ENCODE measurements at places on chromosomes 11 and 22.
A peak's percentile ranks its signal among the peaks of the same experiment; 100 is the strongest.

DNA sequence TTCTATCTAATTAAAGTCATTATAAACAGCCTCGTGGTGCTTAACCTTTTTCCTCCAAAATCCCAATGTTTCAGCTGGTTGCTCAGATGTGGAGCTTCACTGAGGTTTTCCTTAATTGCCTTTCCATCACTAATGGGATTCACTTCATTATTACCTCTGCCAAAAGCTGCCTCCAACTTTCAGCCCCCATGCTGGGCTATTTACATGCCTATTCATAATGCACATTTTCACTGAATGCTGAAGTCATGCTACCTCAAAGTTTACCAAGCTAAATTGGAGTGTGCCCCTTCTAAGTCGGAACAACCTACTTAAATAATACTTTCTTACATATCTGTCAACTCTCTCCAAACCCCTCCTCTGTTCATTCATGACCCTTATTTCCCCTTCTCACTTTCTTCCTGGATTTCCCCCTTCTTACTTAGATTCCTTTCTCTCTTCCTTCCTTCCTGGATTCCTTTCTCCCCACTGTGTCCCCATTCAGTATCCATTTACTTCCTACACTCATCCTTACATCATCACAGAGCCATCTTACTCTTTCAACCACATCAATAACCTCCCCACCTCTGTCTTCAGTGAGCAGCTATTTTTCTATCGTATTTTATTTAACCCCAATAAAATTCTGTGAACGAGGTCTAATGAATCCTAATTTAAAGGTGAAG is 887.3 kb upstream of the TENM4 start:
- DNase-seq: no peak

DNA sequence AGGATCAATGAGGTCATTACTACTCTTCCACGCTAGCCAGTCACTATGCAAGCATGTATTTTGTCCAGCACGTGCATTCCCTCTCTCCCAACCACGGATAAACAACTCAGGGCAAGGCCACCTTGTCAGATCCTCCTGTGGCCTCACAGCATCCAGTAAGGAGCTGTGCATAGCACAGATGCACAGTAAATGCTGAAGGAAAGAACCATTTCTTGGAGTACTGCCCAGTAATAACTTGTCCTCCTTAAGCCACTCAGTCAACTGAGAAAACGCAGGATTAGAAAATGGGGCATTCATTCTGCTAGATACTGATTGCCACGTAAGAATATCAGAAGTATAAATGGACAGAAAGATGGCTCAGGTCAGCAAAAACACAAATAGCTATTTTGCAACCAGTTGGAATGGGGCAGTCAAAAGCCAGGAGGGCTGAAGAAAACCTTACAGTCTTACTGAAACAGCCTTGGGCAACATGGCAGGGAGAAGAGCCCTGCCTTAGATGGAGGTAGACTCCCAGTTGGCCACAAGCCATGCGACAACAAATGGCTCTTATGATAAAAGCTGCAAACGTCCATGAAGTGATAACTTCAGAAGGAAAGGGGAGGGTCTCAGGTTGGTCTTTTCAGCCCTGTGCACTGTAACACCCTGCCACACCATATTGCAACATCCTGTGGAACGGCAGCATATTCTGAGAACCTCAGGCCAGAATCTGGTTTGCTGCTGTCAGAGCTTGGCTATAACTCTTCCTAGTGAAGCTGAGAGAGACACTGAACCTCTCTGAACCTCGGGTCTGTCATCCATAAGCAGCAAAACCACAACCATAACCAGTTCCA is 23.0 kb downstream of the PC start:
- peak; percentile 49 for DNase-seq

GRCh38 chr11:70470127-70470526 is 71.8 kb downstream of the CTTN start:
- no peak for DNase-seq

DNA sequence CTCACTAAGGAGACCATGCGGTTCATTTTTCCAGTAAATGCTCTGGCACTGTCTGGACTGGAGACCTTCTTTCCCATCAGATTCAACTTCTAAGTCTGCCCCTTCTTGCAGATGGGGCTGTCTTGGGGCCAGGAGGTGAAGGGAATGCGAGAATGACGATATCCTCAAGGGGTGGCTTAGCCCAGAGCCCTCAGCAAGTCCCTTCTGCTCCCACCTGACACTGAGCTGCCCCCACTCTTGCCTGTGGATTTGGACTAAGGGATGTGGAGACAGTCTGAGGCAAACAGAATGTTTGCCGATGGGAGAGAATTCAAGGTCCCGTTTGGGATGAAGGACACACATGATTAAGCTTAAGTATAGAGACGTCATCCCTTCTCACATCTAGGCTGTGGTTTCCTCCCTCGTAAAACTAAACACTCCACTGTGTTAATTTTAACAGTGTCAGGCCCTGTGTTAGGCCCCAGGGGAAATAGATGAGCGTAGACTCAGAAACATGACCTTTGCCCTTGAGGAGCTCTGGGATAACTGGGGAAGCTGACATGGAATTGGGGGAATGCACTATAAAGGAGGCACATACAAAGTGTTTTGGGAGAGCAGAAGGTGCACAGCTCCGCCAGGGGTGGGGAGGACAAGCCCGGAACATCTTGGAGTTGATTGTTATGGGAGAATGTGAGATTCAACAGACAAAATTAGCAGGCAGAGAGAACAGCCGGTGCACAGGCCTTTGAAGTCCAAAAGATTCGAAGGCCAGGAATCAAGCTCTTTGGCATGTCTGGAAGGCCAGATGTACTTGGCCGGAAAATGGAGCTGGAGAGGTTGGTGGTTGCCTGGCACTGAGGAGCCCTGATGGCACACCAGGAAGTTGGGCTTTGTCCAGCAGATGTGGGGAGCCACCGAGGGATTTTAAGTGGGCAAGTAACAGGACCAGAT is 71.6 kb downstream of the ST3GAL4 start:
- no peak for DNase-seq

- no peak for DNase-seq
Observed at GRCh38 chr22:42283278-42284201, 13.1 kb upstream of the TCF20 start.

DNA sequence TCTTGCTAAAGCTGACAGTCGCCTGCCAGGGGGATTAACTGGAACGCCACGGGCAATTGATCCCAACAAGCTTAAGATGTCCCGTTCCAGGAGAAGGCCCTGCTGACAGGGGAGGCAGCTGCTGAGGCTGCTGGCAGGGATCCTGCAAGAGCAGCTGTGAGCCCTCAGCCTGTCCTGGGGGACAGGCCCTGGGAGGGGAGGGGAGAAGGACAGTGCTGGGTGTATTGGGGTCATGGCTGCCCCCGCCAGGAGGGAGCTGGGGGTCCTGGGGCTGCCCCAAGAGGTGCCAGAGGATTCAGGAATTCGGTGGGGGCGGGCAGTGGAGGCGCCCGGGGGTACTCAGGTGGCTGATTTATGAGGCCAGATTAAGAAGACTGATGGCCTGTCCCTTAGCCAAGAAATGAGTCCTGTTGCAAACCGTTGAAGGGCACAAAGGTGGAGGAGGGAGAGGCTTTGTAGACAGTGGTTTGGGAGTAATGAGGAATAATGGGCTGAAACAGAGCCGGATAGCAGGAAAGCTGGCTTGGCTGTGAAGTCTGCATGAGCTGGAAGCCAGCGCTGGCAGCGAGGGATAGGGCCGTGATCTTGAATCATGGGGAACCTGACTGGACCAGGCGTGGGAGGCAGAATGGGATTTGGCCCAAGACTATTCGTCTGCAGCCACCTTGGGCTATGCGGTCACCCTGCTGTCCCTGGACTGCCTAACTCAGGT is 133.5 kb downstream of the CACNA1I start:
- DNase-seq: no peak

- DNase-seq: no peak
Observed at GRCh38 chr11:73298233-73298632, 9.8 kb upstream of the ARHGEF17 start.

DNA sequence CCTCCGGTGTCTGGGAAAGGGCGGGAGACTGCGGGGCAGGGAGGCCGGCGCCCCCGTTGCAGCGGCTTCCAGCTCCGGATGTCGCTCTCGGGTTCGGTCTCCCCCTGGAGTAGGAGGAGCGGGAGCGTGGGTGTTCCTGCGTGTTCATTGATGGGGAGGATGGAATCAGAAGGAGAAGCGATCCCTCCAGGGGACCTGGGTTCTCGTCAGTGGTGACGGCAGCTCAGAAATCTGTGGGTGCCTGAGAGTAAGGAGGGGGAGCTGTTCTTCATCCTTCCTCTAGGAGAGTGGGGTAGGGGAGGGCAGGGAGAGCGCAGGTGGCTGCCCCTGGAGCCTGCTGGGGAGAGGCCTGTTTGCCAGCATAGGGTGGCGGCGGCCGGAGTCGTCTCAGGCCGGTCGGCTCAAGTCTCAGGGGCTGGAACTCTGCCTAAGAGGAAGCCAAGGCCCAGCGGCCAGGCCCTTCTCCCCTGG is 1.1 kb downstream of the UBASH3B start:
- no peak for DNase-seq

DNA sequence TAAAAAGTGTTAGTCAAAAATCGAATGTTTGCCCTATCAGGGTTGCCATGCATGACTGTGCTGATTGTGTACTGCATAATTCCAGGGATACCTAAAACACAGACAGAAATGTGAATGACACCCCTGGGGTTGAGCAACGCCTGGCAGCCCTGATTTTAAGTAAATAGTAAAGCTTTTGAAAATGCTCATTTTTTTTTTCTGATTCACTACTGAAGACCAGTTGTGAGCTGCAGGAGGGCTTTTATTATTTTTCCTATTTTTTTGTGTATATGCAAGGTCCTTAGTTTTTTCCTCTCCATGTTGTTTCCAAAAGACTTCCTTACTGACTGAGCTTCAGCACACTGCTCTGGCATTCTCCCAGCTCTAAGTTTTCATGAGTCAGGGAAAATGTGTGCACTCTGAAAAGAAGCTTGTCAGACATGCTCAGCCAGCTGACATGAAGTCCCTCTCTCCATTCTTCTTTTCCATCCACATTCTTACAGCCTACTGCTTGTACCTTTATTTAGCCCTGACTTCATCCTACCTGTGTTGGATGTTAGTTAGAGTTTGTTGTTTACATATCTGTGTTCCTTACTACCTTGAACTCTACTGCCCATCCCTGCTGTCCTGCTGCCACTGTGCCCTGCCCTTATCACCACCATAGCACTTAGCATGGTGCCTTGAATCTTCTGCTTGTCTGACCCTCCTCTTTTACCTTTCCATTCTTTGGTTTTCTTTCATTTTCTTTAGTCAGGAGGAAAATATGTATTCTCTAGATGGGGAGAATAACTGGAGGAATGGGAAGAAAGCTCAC is 79.5 kb downstream of the HORMAD2 start:
- DNase-seq: peak; percentile 17

- no peak for DNase-seq
Observed at GRCh38 chr22:42068291-42068690, 2.3 kb downstream of the NAGA start.

DNA sequence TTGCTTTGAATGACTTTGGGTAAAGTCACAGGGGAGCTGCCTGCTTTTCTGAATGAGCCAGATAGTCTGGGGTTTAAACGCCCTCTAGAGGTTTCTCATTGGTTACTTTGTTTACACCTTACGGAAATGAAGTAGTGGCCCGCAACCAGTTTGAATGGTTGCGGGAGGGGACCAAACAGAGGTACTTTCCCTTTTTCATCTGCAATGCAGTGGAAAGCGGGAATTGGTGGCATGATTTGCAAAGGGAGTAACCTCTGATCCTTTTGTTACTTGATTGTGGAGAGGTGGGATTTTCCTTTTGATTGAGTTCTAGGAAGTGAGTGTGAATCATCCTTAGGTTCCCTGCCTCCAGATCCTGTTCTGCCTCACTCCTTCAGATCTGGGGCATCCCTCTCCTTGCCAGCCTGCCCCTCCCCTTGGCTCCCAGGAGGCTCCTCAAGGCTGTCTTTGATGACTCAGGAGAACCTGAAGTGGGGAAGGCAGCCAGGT is 15.9 kb upstream of the GLYATL1 start:
- no peak for DNase-seq

DNA sequence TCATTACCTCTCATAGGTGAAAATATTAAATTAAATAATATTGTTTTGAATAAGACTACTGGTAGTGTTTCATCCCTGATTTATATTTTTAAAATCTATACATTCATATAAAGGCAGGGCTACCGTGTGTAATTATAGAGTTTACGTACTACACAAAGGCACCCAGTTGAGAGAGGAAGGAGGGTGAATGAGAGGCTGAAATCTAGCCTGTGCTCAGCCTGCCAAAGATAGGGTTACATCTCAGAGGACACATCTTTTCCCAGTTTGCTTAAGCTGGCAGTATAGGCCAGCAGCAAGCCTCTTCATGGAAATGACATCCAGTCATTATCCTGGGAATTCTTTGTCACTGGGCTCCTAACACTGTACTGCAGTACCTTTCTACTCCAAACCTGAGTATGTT is 7.5 kb upstream of the B3GNT6 start:
- no peak for DNase-seq

GRCh38 chr11:101428918-101429317 is 154.9 kb downstream of the TRPC6 start:
- DNase-seq: no peak

DNA sequence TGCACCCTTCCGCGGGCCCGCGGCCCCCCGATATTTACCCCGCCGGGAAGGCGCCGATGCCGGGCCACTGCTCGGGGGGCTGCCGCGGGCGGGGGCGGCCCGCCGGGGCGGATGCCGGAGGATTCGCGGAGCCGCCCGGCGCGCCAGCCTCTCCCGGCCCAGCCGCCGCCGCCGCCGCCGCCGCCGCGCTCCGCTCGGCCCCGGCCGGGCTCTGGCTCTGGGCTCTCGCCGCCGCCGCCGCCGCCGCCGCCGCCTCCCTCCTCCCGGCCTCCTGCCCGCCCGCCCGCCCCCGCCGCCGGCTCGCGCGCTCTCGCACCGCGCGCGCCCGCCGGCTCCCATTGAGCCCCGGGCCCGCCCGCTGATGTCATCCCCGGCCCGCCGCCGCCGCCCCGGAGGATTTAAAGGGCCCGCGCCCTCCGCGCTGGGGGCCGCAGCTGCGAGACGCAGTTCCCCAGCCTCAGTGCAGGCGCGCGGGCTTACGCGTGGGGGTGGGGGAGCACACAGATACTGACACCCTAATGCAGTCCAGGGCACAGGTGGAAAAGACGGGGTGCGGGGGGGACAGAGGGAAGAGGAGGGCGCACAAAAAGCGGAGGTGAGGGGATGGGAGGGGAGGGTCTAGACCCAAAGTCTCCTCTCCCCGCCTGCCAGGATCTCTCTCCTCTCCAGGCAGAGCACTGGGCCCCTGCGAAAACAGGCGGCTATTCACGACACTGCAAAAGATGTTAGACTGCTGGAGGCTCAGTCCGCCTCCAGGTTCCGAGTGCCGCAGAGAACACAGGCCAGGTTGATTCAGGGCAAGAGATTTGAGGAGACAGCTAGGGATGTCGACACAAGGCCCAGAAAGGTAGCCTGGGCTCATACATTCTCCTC is at the start of gene CSNK1E:
Gene CSNK1E (minus strand): TSS at position 312 of the 873 bp plus-strand sequence. CDS start 3,276 bp downstream, outside the sequence.
- DNase-seq: no peak

DNA sequence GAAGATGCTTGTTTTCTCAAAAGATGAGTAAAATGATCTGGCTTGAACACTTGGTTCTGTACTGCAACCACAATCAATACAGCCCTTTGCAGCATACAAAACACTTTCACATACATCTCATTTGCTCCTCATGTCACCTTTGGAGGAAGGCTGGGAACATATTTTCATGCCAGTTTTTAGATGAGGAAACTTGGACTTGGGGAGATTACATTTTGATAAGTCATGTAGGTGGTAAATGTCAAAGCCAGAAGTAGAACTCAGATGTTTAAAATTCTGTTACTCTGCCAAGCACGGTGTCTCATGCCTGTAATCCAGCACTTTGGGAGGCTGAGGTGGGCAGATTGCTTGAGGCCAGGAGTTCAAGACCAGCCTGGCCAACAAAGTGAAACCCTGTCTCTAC is 121.8 kb downstream of the MICAL2 start:
- no peak for DNase-seq

- no peak for DNase-seq
Observed at GRCh38 chr11:36791957-36792356, 193.9 kb upstream of the RAG2 start.

All from GM04504 (cell line).